ENCODE measurements at places on chromosomes 16 and 17.

- DNase-seq, result no peak
These were observed 110.1 kb downstream of the XYLT1 start for GRCh38 chr16:17360693-17361122.

- DNase-seq, result no peak
These were observed 10.5 kb downstream of the TIMM22 start for GRCh38 chr17:1007310-1008007.

- DNase-seq, result no peak
These were observed 16.2 kb downstream of the KIF19 start for GRCh38 chr17:74342224-74342623.

DNA sequence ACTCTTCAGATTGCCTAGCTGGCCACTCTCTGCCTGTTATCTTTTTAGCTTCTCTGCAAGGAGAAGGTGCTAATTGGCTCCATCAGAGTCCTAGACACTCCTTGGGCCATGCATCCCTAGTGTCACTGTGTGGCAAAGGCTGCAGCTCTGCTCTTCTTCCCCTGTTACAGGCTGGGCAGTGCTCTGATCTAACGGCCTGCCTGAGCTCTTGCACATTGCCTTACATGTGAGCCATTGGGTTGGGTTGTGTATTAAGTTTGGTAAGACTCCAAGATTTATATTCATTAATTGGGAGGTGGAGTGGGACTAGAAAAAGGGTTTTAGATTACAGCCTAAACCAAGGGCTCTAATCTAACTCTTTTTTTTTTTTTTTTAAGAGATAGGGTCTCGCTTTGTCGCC lies 23.0 kb upstream of the SYT17 start:
- DNase-seq, result no peak

DNA sequence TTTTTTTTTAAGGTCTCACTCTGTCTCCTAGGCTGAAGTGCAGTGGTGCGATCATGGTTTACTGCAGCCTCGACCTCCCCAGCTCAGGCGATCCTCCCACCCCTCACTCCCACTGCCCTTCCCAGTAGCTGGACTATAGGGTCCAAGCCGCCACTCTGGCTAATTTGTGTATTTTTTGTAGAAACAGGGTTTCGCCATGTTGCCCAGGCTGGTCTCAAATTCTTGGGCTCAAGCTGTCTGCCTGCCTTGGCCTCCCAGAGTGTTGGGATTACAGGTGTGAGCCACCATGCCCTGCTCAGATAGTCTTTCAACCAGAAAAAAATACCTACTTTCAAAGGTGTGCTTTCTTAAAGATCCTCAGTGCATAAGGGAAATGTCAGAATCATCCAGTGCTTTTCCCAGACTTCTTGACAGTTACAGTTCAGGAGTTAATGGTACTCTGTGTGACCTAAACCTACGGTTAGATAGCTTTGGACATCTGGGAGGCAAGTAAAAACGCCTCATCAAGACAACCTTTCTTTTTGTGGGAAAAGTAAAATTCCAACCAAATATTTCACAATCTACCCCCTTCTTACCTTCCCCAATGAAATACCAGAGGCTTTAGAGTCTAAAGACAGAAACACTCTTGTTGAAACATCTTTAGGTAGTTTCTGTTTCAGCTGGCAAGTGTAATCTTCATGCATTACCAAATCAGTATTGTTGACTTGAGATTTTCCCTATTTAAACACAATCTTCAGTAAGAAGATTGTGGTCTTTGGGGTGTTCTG lies 6.8 kb downstream of the RSPRY1 start:
- DNase-seq, result peak; percentile 39

DNA sequence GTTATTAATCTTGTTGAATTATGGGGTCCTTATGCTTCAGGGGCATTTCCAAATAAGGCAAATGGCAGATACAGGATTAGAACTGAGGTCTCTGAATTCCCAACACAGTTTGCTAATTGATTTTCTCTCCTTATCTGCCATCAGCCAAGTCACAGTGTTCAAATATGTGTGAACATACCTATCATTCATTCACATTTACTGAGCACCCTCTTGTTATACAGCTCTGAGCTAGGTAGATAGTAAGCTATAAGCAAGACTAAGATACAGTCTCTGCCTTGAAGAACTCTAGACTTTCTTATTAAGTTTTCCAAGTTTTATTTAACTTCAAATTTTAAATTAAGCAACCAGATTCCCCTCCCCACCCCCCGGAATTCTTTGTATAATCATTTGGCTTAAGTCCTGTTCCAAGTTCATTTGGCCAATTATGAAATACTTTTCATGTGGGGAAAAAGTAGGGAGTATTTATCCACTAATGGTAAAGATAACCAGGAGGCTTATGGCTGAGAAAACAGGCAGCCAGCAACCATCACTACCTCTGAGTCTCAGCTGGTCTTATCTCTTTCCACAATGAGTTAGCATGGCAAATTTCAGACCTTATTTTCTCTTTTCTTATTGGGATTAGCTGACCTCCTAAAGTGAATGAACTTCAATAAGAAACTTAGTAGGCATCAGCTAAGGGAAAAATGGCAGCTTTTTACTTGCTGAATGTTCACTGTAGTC lies 31.4 kb upstream of the CORO6 start:
- no peak for DNase-seq

GRCh38 chr17:75525806-75526554 lies 483 bp downstream of the LLGL2 start:
- DNase-seq, result no peak

- no peak for DNase-seq
These were observed 45.8 kb upstream of the CIBAR2 start for GRCh38 chr16:85157813-85158742.

- DNase-seq, result no peak
These were observed 1447.4 kb upstream of the GOT2 start for GRCh38 chr16:60181536-60181935.

- peak; percentile 34 for DNase-seq
These were observed 3.6 kb downstream of the CLUH start for GRCh38 chr17:2707721-2708584.

GRCh38 chr16:57186872-57187854 lies 1.0 kb downstream of the RSPRY1 start:
- peak; percentile 39 for DNase-seq

- DNase-seq, result peak; percentile 73
These were observed 14.7 kb downstream of the RNF43 start for GRCh38 chr17:58402679-58403078.

GRCh38 chr16:71637398-71637797 lies 11.4 kb downstream of the MARVELD3 start:
- DNase-seq, result no peak

DNA sequence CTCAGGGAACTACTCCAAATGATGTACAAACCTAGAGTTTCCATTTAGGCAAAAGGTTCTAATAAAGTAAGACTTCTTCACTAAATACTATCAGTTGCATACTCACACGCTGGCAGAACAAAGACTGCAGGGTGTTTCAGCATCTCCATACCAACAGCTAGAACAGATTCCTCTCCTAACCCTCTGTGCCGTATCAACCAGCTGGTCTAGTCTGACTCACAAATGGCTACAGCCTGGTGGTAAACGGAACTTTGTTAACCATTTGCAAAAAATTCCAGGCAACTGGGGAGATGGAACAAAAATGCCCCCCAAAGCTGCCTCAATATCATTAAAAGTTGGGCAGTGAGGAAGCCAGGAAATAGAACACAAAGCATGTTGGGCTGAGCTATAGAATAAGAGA lies 217.1 kb downstream of the GRIN2A start:
- DNase-seq, result peak; percentile 5

DNA sequence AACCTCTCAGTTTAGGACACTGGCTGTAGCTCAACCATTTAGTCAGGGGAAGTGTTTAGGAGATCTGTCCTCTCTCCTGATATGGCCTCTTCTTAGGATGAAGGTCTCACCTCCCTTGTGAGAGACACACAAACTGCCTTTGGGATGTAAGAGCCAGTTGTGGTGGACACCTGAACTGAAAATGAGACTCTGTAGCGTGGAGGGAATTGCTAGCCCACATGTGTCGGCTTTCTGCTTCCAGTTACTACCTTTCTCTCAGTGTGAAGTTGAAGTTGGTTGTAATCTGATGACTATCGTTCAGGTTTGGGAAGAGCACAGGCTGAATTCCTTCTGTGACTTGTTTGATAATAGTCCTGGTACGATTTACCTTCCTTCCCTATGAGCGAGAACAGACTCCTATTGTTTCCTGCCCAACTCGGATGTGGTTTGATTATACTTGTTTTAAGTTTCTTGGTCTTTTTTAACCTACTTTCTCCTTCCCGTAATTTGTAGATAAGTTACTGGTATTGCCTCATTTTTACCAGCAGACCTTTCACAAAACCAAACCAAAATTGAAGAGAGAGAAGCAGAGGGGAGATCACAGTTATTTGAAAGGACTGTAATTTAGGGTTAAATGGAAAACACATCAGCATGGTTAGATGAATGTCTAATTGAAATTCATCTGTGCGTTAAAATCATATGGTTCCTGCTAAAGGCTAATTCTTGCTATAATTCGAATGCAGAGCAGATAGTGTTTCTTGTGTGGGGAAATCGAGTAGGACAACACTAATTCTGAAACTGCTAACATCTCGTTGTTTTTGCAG lies 43.2 kb downstream of the CLEC16A start:
- no peak for DNase-seq

GRCh38 chr17:29246628-29247027 lies at the start of gene CRYBA1:
Gene CRYBA1, plus strand, starts transcription at chr17:29246859. Its CDS starts 5 bp downstream, at chr17:29246864.
- peak; percentile 23 for DNase-seq

DNA sequence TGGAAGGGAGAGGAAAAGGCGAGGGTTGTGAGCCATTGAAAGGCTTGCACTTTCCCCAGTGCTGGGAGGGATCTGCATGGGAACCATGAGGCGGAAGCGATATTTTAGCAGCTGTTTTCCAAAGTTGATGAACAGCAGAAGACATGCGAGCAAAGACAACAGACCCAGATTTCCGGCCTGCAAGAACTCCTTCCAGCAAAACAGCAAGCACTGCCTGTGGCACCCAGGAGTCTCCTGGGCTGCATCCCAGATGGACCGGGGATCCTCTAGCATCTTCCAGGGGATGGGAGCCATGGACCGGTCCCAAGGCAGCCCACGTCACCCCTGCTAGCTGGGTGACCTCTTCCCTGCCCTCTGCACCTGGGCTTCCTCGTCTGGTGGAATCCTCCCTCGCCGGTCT lies 162.8 kb downstream of the IRF8 start:
- no peak for DNase-seq

DNA sequence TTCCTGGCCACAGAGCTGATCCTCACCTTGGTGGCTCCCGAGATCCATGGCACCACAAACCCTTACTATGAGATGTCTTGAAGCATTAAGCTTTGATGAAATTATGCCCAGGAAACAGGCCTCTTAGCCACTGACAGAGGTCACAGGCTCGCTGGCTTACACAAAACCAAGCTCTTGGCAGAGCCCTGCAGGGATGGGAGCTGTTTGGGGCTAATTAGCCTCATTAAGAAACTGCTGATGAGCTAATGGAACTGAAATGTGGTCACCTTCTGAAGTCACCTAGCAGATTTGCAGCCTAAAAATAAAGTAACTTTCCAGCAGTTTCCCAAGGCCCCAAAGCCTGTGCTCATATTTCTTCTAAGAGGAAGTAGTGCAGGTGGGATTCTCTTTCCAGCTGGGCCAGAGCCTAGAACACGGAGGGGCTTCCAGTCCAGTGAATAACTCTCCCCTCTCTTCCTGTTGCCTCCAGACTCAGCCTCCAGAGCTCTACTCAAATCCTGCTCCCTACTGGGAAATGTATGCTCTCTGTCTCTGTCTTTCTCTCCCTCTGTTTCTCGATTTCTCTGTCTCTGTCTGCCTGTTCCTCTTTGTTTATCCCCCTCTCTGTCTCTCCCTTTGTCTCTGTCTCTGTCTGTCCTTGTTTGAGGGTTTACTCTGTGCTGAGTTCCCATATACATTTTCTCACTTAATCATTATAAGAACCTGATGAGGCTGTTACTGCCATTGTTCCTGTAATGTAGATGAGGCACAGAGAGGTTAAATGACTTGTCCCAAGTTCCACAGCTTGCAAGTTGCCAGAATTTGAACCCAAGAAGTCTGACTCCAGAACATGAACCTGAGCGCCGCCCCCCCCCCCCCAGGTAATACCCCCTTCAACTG lies 338.9 kb downstream of the CA10 start:
- no peak for DNase-seq

- no peak for DNase-seq
These were observed 18.8 kb upstream of the LASP1NB start for GRCh38 chr17:38906460-38907228.

GRCh38 chr16:53912155-53912554 lies 208.2 kb downstream of the FTO start:
- no peak for DNase-seq

DNA sequence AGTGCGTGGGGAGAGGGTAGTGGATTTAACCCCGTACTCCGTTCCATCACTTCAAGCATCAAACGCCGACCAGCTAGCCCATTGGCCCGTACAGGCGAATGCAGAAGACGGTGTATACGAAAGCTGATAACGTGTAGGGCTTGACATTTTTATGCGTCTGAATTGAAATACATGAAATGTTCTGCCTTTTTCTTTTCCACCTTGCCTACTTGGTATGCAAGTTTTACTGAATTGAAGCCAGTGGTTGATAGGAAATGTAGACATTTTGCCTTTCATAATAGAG lies 834 bp upstream of the STAT3 start:
- DNase-seq, result no peak

DNA sequence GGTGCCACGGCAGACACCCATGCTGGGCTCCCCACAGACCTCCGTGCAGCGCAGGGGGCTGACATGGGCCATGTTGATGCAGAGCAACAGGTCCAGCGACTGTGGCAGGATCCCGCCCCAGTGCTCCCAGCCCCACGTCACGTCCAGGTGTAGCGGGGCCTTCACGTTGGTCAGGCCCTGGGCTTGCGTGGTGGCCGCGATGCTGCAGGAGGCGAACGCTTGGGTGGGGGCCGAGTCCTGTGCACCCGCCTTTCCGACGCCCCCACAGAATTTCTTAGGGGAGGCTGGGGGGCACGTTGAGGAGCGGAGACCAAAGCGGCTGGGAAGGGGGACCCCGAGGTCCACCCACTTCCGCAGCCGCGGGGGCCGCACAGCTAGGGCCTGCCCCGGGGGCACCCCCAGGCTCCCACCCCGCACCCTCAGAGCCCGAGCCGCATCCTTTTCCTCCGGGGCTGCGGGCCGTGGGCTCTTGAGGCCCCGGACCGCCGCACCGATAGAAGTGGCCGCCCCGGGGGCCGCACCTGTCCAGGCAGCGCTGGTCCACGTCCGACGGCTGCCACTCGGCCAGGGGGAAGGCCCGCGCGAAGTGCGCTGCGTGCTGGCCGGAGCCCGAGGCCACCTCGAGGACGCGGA lies 416 bp downstream of the METTL26 start:
- no peak for DNase-seq

- peak; percentile 95 for DNase-seq
These were observed 18.5 kb upstream of the NAGLU start for GRCh38 chr17:42517516-42517915.

All from EL (cell line).